ENCODE measurements at places on chromosomes 7 and 10.

DNA sequence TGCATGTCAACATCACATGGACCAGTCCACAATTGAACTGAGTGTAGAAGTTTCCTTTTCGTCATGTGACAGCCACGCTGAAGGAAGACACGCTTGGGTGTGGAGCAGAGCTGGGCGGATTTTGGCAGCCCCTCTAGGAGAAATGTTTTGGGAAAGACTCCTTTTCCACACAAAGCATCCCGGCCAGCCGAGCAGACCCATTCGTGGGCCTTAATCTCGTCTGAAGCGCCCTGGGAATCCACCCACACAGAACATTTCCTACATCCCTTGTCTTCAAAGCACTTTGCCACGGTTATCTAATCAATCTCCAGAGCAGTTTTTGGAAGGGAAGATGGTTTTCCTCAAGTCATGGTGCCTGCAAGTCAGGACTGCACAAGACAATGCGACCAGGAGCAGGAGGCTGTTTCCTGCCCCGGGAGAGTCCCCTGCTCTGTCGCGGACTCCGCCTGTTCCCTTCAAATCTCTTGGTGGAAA lies 8.4 kb upstream of the IFT22 start:
- no peak for DNase-seq
- no peak overlapping the region for H3K27ac ChIP-seq
- no peaks in the 10 kb centered on the region for H3K4me1 ChIP-seq
- no peak overlapping the region for H3K4me3 ChIP-seq
- no peaks in the 10 kb centered on the region for H3K36me3 ChIP-seq

GRCh38 chr10:71204746-71205145 lies 7.6 kb upstream of the UNC5B start:
- H3K27me3 ChIP-seq, result no peaks in the 10 kb centered on the region
- no peaks in the 10 kb centered on the region for H3K4me1 ChIP-seq
- no peak for DNase-seq
- H3K4me3 ChIP-seq, result no peak overlapping the region
- H3K36me3 ChIP-seq, result no peaks in the 10 kb centered on the region

GRCh38 chr10:87816163-87816897 lies 1.7 kb downstream of the ATAD1 start:
- H3K4me3 ChIP-seq, result no peak overlapping the region
- H3K27me3 ChIP-seq, result no peaks in the 10 kb centered on the region
- no peak overlapping the region for H3K27ac ChIP-seq
- no peak for DNase-seq
- H3K4me1 ChIP-seq, result no peaks in the 10 kb centered on the region

GRCh38 chr10:12907656-12908055 lies 93.9 kb downstream of the CCDC3 start:
- H3K36me3 ChIP-seq, result no peaks in the 10 kb centered on the region
- H3K27ac ChIP-seq, result no peak overlapping the region
- no peak for DNase-seq
- no peaks in the 10 kb centered on the region for H3K4me1 ChIP-seq

DNA sequence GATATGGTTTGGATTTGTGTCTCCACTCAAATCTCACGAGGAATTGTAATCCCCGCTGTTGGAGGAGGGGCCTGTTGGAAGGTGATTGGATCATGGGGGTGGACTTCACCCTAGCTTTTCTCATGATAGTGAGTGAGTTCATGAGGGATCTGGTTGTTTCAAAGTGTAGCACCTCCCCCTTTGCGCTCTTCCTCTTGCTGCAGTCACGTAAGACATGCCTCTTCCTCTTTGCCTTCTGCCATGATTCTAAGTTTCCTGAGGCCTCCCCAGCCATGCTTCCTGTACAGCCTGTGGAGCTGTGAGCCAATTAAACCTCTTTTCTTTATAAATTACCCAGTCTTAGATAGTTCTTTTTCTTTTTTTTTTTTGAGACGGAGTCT lies 17.1 kb downstream of the CDNF start:
- H3K4me1 ChIP-seq, result no peaks in the 10 kb centered on the region
- no peaks in the 10 kb centered on the region for H3K27me3 ChIP-seq
- no peak overlapping the region for H3K27ac ChIP-seq

DNA sequence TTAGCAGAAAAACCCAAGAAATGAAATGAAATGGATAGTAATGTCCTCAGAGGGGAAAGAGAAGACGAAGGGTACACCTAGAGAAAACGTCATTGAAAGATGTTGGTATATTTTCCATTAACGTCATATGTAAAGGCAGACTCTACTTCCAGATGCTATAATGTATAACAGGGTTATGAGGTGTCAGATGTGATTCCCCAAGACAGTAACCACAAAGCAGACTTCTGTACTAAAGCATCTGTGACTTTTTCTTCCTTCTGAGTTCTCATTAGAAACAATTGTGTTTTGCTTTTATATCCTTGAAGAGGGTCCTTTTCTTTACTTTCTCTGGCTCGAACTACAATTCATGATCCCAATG lies 37.4 kb downstream of the LRRC72 start:
- no peaks in the 10 kb centered on the region for H3K36me3 ChIP-seq
- no peak for DNase-seq
- H3K27ac ChIP-seq, result no peak overlapping the region
- H3K4me1 ChIP-seq, result no peaks in the 10 kb centered on the region

DNA sequence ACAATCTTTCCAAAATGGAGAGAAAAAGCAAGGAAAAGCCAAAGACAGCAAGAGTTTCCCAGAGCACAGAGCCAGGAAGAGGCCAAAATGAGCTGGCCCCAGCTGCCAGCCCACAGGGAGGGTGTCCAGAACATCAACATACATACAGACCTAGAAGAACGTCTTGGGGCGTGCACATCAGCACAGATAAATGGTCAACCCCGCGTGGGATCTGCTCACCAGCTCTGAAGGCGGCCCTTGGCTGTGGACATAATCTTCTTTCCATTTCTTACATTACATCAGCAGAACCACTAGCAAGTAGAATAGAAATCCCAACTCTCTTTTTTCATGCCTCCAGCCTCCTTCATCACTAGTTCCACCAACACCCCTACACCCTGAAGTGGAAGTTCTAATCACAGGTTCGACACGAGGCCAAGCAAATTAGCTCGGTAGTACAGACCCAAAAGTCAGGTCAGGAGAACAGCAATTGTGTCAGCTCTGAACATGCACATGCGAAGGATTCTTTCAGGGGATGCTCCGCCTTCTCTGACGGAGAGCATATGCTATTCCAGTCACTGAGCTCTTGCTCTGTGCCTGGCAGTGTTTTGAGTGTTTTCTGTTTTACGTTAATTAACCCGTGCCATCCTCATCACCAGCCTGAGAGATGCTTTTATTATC lies 16.4 kb downstream of the SH3PXD2A start:
- H3K4me1 ChIP-seq, result peaks cover 10% of the 10 kb centered on the region
- no peak for DNase-seq
- H3K36me3 ChIP-seq, result no peaks in the 10 kb centered on the region

- DNase-seq, result peak; percentile 20
- H3K27ac ChIP-seq, result no peak overlapping the region
- no peak overlapping the region for H3K4me3 ChIP-seq
- H3K27me3 ChIP-seq, result no peaks in the 10 kb centered on the region
These were observed 52.6 kb downstream of the BPGM start for GRCh38 chr7:134699021-134699818.

DNA sequence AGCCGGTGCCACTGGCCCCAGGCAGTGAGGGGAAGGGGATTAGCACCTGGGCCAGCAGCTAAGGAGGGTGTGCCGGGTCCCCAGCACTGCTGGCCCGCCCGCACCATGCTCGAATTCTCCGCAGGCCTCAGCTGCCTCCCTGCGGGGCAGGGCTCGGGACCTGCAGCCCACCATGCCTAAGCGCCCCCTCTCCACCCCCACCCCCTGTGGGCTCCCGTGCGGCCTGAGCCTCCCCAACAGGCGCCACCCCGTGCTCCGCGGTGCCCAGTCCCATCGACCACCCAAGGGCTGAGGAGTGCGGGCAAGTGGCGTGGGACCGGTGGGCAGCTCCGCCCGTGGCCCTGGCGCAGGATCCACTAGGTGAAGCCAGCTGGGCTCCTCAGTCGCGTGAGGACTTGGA lies 144.8 kb upstream of the CDCA7L start:
- no peaks in the 10 kb centered on the region for H3K36me3 ChIP-seq
- no peak for DNase-seq
- H3K27ac ChIP-seq, result no peak overlapping the region
- no peaks in the 10 kb centered on the region for H3K27me3 ChIP-seq
- H3K4me3 ChIP-seq, result no peak overlapping the region

DNA sequence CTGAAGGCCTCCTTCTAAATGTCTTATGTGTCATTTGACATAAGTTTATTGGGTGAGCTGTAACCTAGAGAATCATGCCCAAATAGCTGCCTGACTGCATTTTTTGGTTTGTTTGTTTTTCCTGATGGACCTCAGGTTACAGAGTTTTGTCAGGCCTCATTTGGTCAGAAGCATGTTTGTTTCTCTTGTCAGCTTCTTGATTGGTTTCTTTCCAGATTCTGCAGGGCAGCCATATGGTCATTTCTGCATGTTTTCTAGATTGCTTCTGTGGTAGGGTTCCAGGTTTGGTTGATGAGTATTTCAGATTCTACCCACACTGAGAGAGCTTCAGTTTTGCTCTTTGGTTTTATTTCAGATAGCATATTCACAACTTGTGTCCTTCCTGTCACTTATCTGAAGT lies 28.0 kb downstream of the GLCCI1 start:
- H3K27ac ChIP-seq, result no peak overlapping the region
- DNase-seq, result no peak
- no peaks in the 10 kb centered on the region for H3K36me3 ChIP-seq
- H3K27me3 ChIP-seq, result no peaks in the 10 kb centered on the region

GRCh38 chr7:155945670-155946325 lies 133.5 kb upstream of the SHH start:
- H3K4me3 ChIP-seq, result no peak overlapping the region
- H3K4me1 ChIP-seq, result no peaks in the 10 kb centered on the region
- H3K27ac ChIP-seq, result no peak overlapping the region
- no peaks in the 10 kb centered on the region for H3K27me3 ChIP-seq
- DNase-seq, result no peak

DNA sequence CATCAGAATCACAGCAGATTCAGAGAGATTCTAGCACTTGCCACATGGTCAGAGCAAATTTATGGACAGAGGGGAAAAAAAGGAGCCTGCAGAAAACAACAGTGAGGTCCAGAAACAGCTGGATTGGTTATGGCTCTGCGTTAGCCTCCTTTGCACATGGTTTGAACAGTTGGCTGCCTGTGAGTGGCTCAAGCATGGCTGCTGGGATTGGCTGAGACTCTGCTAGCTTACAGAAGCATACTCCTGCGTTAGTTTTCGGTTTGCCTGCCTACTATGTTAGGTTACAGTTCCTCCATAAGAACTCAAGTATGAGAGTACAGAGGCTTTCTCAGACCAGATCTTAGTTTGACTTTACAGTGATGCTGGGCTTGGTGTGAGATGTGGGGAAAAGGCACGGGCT lies 80.7 kb upstream of the WDR11 start:
- H3K4me3 ChIP-seq, result no peak overlapping the region
- H3K27me3 ChIP-seq, result no peaks in the 10 kb centered on the region
- no peak for DNase-seq
- no peak overlapping the region for H3K27ac ChIP-seq

DNA sequence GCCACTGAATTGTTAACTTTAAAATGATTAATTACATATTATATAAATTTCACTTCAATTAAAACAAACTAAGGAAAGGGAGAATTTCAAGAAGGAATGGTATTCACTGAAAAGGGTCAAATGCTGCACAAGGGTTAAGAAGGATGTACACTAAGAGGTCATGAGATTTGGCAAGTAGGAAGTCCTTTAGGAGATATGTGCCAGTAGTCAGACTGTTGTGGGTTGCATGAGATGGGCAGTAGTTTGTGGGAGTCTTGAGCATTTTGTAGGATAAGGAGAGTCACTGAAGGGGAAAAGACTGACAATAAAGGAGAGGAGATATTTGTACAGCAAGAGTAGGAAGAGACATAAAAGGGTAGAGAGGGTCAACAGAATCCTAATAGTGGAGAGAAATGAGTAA lies 12.4 kb upstream of the PTPN12 start:
- no peaks in the 10 kb centered on the region for H3K36me3 ChIP-seq
- H3K27me3 ChIP-seq, result no peaks in the 10 kb centered on the region
- no peak overlapping the region for H3K4me3 ChIP-seq
- H3K4me1 ChIP-seq, result no peaks in the 10 kb centered on the region

DNA sequence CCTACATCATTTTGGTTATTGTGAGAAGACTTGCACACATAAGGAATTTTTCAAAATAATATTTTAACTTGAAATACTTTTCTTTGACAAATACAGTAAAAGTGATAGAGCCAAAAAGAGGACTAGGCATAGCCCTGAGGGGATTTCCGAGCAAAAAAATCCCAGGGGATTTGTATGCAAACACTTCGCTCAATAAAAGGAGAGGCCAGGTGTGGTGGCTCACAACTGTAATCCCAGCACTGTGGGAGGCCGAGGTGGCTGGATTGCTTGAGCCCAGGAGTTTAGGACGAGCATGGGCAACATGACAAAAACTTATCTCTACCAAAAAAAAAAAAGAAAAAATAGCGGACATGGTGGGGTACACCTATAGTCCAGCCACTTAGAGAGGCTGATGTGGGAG lies 193.0 kb downstream of the PCDH15 start:
- H3K4me1 ChIP-seq, result no peaks in the 10 kb centered on the region
- H3K36me3 ChIP-seq, result no peaks in the 10 kb centered on the region
- no peaks in the 10 kb centered on the region for H3K27me3 ChIP-seq
- H3K27ac ChIP-seq, result no peak overlapping the region

GRCh38 chr7:120873401-120873800 lies 15.5 kb upstream of the TSPAN12 start:
- no peak overlapping the region for H3K4me3 ChIP-seq
- H3K27ac ChIP-seq, result no peak overlapping the region
- H3K36me3 ChIP-seq, result no peaks in the 10 kb centered on the region
- no peak for DNase-seq

Data from iPS DF 6.9 (cell line).